ENCODE measurements at places on chromosomes 2 and 18. TPM values are rescaled to one million over a fixed set of nuclear protein-coding genes. Genes with fewer than 3 reads are reported as not detected.

DNA sequence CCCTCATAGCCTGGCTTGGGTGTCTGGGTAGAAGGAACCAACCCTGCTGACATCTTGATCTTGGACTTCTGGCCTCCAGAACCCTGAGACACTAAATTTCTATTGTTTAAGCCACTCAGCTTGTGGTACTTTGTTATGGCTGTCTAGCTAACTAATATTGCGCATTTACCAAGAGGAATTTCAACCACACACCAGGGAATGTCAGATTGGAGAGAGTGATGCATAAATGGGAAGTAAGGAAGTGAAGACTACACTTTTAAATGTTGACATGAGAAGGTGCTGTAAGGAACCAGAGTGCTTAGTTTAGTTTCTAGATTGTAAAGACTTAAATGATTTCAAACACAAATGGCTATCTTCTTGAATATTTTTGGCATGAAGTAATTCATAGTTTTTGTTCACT, 98.9 kb upstream of the ITGB6 start:
- no peak for DNase-seq

DNA sequence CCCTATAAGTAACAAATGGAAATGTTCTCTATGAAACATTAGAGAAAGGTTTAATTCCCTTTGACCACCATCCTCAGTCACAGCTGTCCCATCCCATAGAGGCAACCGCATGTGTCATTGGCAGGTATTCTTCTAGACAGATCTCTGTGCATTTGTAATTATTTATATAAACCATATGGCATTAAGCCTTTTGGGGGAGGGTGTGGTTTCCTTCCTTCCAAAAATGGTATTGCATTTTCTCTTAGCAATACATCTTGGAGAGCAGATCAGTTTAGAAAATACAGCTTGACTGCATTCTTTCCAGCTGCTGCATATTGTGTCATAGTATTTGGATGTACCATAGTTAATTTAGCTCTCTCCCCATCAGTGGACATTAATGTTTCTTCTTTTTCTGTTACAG, 57.7 kb downstream of the LCLAT1 start:
- no peak for DNase-seq

DNA sequence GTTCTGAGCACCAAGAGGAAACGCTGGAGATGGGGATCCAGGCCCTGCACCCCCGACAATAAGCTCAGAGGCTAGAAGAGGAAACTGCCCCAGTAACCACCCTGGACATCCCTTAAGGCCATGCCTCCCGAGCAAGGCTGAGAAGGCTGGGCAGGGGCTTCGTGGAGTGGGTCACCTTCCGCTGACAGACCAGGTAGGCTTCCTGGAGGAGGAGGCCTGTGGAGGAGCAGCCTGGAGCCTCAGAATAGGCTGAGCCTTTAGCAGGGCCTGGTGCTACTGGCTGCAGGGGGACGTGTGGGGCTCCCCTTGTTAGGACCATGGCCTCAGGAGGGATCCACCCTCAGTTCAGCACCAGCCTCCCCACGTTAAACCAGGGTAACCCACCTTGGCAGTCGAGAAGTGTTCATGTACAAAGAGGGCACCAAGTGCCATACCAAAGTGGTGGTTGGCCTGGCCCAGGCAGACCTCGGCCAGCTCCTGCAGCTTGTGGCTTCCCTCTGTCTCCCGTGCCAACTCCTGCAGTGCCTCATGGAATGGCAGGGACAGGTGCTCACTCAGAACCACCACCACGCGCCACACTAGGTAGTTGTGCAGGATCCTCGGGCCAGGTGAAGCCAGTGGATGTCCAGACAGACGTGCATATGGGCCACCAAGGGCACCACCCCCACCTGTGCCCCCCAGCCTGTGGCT, 28.5 kb upstream of the ALPP start:
- no peak for DNase-seq

DNA sequence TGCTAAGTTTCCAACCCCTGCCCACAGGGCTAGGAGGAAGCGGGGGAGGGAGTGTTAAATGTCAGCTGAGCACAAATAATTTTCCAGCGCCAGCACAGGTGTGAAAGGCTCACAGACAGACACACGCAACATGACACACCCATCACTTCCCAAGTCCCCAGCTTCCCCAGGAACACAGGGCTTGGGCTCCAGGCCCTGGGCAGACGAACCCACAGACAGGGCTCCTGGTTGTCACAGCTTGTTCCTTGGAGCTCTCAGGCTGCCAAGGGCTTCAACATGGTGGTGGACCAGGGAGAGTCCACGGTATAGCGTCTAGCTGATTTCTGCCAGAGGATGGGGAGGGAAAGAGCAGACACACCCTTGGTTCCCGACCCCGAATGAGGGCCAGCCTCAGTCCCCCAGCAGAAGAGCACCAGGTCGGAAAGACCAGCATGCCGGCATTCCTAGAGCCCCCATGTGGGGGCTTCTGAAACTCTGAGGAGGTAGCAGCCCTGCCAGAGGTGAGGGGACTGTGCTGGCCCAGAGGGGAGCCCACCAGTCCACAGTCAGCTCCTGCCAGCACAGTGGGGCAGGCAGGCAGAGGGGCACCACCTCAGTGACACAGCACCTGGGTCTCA, 1.9 kb downstream of the DUSP2 start:
- no peak for DNase-seq

RESP18 gene
- total RNA-seq: not detected

- DNase-seq: no peak
Measured at GRCh38 chr18:46211816-46212215, 107.6 kb downstream of the HAUS1 start.

DNA sequence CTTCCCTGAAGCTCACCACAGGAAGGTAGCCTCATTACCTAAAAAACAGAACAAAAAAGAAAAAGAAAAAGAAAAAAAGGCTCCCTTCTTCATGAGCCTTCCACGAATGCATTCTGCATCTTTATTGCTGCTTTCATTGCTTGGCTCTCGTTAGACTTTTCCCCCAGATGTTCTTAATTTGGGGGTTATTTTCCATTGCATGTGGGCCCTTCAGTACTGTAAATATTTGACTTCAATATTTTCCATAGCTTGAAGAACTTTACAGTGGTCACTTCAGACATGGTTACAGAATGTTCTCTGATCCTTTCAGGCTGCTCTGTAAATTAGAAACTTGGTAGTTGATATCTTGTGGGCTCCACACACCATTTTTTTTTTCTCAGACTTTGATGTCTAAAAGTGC, 65.6 kb upstream of the COPS8 start:
- no peak for DNase-seq

DNA sequence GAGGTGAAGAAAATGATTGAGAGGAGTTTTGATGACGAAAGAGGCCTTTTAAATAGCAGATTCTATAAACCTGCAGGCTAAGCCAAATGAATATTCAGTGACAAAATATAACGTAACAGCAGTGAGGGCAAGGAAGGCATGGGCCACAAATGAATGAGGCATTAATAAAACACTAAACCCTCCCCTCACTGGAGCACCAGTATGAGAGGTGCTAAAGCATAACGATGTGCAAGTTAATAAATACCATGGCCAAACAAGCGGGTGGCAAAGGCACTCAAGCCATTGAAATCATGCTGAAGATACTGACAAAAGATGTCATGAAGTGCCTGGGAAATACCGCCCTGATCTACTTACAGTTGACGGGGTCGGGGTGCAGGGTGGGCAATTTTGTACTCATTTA, 30.2 kb upstream of the LONRF2 start:
- DNase-seq: no peak

DNA sequence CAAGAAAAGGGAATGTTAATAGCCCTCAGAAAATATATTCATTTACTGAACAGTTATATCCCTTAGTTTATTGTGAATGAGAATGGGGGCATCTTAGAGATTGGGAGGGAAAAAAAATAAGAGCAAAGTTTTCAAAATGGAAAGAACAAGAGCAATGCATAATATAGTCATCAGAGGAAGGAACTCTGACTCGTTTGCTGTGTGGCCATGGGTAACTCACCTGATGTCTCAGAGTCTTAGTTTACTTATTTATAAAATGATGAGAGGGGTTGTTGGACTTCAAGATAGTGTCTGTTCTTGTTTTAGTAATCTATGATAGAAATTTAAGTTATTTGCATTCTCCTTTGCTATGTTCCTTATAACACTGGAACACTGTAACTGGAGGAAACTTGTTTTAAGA, 70.7 kb downstream of the EML4 start:
- no peak for DNase-seq

GRCh38 chr2:106106622-106107508, 87.2 kb downstream of the UXS1 start:
- no peak for DNase-seq

ALS2 gene
- 27.1 TPM for total RNA-seq

GRCh38 chr18:44791520-44791919, 110.8 kb downstream of the SETBP1 start:
- DNase-seq: no peak

DNA sequence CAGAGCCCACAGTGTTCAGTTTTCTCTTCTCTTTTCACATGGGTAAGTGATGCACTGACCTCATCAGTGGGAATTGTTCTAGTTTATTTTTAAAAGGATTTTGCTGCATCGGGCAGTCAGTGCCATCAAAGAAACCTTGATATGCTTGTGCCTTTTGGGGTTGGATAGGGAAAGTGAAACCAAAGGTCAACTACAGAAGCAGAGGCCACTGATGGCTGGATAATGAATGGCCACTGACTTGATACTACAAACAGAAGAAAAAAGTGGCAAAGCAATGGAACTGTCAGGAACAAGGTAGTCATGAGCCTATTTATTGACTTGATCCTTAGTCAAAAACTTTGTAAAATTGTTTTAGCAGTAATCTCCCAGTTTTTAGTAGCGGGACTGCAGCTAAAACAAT, 636.3 kb upstream of the ZEB2 start:
- DNase-seq: no peak

ASB18 gene
- total RNA-seq: 2.5 TPM

IL18R1 gene
- total RNA-seq: 2.7 TPM

- peak; percentile 87 for DNase-seq
Measured at GRCh38 chr2:235026649-235027557, 75.1 kb downstream of the SH3BP4 start.

DNA sequence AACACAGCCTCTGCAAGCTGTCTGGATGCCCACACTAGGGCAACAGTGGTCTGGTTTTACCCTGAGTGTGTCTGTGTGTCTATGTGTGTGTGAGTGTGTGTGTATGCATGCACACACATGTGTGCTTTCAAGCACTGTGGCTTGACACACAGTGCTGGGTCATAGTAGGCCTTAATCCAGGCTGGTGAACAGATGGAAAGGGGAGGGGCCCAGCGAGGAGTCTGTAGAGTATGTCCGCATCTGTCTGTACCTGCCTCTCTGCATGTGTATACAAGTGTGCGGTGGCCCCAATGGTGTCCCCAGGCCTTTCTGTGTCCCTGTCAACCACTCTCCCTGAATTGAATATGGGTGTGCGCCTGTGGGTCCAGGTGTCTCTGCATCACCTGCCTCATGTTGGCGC, 9.3 kb upstream of the KCNIP3 start:
- DNase-seq: peak; percentile 6

DNA sequence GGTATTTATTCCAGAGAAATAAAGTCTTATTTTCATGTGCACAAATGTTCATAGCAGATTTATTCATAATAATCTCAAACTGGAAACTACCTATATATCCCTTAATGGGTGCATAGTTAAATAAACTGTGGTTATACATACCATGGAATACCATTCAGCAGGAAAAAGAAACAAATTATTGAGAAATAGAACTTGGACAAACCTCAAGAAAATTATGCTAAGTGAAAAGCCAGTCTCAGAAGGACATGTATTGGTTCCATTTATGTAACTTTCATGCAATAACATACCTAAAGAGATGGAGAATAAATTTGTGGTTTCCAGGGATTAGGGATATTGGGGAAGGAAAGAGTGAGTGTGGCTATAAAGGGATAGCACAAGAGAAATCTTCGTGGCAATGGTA, 452.6 kb downstream of the SETBP1 start:
- DNase-seq: no peak

GNLY gene
- total RNA-seq: not detected

DNA sequence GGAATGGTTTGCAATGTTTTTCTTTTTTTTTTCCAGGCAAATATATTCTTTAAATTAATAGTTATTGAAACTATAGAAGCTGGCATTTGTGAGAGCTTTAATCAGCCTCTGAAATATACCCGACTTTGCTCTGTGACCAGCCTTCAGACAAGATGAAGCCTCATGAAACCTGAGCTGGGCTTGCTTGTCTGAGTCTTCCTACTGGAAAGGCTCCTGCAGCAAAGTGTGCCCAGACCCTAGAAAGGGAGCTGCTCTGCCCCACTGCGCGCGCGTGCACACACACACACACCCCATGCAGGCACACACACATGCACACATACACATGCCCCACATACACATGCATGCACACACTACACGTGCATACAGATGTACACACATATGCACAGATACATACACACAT, 203.3 kb upstream of the NT5C1B start:
- no peak for DNase-seq

DNA sequence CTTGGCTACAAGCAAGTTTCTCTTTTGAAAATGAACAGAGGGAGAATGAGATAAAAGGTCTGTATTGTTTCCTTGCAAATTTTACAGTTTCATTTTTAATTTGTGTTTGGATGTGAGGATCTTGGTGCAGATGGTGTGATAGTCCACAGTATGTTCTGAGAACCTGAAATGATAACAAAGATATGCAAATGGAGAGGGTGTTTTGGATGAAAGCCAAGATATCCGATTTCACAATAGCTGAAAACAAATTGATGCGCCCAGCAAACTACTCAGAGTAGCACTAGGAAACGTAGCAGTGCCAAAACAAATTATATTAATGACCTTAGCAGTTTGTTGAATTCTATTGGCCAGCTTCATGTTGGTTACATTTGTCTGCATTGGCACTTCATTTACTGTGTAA, 683.5 kb downstream of the TMEM182 start:
- DNase-seq: no peak

DNA sequence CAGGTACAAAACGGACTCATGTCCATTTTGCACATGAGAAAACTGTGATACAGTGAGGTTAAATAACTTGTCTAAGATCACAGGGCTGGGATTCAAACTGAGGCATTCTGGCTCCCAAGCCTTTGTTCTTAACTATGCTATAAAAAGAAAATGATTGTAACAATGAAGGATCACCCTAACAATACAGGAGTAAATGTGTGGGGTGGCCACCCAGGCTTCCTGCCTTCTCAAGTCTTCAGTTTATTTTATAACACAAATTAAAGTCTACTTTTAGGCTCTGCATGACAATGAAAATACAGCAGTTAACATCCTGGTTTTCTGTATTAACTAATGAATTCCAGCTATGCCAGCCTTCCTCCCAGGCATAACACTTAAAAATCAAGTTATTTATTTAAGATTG, 7.6 kb downstream of the WDFY1 start:
- no peak for DNase-seq

NYAP2 gene
- total RNA-seq: not detected

DNA sequence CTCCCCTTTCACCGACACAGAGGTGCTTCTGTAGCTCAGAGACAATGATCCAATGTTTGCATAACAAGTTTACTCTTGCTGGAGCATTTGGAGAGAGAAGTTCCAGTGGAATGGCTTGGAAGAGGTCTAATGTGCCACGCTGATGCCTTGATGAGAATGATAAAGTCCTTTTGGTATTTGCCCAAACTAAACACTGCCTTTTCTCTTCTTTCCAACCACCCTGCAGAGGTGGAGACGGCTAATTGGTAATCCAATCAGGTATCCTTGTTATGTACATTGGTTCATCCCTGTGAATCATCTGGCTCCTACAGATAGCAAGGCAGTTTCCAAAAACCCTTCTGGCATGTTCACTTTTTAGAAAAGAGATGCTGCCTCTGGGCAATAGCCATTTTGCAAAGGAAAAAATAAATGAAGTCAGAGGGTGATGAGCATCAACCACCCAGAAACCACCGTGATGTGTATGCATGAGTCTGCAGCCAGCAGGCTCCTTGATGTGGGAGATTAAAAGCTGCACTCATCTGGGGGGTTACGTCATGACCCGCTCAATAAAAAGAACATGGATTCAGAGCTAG, 40.6 kb downstream of the KIAA2012 start:
- DNase-seq: no peak

Measured in right cardiac atrium (tissue), 5 donors.